ENCODE measurements at places on chromosomes 3 and 15.

DNA sequence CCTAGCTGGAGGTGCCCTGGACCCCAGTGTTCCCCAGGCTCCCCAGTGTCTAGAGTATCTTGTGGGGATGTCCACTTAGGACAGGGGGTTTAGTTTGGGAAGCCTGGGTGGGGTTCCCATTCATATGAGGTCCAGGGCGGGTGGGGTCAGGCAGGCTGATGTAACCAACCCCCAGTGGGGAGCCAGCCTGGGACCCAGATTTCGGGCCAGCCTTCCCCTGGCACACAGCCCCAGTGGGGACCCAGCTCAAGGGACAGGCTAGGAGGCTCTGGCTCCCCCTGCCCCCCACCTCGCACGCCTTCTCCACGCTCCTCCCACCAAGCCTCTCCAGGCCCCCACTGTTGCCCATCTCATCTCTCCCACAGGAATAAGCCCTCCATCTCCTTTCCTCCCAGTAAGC is 323.5 kb downstream of the UACA start:
- DNase-seq = no peak

DNA sequence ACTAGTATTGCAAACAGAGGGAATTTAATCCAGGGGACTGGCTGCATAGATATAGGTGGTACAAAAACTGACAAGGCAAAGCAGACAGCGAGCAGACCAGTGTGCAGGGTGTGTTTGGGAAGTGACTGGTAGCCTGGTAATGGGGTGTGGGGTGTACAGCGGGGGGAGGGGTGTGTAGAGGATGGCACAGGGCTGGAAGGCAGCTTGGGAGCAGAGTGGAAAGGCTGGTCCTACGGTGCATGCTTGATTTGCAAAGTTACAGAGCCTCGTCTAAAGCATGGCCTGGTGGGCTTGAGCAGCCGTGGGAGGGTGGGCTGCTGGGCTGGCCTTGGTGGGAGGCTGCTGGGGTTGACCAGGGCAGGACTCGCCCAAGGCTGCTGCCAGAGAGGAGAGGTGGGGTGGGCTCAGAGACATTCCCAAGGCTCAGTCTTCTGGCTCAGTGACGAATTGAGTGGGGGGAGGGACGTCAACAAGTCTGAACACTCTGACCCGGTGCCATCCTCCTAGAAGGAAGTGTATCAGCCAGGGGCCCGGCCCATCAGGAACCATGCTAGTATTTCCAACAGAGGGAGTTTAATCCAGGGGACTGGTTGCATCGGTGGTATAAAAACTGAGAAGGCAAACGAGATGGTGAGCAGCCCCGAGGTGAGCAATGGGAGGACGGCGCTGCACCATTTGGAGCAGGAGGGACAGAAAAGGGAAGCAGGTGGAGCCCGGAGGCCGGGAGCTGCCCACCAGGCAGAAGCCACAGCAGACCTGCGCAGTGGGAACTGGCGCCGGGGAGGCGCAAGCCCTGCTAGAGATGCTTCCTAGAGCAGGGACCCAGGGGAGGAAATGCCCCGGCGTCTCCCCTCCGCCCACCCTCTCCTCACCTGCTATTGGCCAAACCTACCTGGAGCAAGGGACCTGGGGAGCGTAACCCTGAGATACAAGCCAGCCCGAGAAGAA is 29.2 kb downstream of the CPN2 start:
- no peak for DNase-seq

DNA sequence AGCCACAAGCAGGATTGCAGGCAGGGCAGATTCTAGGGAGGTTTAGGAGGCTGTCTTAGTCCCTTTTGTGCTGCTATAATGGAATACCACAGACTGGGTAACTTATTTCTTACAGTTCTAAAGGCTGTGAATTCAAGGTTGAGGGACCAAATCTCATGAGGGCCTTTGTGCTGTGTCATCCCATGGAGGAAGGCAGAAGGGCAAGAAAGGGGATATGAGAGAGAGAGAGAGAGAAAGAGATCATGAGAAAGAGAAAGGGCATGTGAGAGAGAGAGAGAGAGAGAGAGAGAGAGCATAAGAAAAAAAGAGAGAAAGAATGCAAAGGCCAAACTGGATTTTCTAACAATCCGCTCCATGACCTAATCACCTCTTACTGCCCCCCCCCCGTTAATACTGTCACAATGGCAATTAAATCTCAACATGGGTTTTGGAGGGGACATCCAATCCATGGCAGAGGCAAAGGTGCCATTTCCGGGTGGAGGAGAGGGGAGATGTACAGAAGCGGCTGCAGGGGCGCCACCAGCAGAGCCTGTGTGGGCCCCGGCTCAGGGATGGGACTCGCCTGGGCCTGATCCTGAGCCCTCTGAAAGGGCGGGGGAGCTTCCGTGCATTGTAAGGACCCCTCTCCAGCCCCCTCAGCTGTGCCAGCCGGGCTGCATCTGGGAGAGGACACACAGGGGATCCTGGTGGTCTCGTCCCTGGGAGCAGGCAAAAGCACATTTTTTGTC is 20.5 kb downstream of the MRPS11 start:
- DNase-seq = no peak

DNA sequence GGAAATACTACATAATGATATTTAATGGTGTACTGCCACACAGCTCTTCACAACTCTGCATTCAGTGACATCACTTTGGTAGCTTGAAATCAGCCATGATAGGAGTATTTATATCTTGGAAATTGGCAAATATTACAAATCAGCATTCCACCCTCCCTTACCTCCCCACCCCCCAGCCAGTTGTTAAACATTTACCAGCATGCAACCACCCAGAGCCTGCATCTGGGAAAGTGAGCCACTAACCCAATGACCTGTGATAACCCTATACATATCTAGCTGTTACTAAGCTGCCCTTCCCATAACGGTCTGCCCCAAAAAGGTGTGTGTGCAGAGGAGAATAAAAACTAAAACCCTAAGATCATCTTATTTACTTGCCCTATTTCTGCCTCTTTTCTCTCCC is 44.6 kb upstream of the SATB1 start:
- no peak for DNase-seq

GRCh38 chr15:64581408-64581761 is 121.0 kb downstream of the ZNF609 start:
- DNase-seq = no peak

- no peak for DNase-seq
These were observed 2.5 kb upstream of the HACD2 start for GRCh38 chr3:123587401-123587800.

GRCh38 chr3:57281715-57282114 is 10.8 kb downstream of the ASB14 start:
- peak; percentile 25 for DNase-seq

DNA sequence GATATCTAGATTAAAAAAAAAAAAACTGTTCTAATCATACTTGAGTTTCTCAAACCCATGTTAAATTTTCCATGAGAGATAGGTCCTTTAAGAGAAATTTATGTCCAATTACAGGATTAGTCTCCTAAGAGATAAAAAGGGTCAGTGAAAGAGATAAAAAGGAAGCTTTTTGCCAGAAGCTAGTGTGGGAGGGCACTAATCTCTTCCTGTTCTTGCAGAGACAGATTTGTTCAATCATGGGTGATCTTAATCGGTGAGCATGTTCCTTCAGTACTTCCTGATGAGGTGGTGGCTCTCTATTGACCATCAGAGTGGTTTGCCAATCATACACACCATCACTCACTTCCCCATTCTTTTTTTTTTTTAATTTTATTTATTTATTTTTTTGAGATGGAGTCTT is 16.9 kb upstream of the LPP start:
- no peak for DNase-seq

- DNase-seq = no peak
These were observed 1250.1 kb downstream of the ZPLD1 start for GRCh38 chr3:103684904-103685303.

DNA sequence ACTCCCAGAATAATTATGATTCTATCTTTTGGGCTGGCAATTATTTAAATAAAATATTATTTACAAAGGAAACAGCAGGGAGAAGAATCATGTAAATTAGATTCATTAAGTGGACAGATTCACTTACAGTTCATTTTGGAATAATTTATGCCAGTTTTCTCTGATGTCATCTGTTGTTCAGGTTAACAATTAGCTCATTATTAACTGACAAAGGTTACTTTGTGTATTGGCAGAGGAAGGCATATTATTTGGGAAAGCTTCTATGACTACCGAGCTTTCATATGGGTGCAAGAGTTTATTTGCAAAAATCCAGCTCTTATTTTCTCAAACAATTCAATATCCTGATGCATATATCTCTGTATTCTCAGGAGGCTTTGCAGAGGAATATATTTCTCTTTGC is 224.4 kb downstream of the CHST2 start:
- no peak for DNase-seq

DNA sequence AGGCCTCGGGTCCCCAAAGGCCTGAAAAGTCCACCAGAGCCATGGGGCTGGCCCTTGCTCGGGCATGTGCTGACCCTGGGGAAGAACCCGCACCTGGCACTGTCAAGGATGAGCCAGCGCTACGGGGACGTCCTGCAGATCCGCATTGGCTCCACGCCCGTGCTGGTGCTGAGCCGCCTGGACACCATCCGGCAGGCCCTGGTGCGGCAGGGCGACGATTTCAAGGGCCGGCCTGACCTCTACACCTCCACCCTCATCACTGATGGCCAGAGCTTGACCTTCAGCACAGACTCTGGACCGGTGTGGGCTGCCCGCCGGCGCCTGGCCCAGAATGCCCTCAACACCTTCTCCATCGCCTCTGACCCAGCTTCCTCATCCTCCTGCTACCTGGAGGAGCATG is 1.2 kb downstream of the CYP1A2 start:
- DNase-seq = no peak

- DNase-seq = no peak
These were observed 1.8 kb upstream of the GSK3B start for GRCh38 chr3:120095979-120096426.

DNA sequence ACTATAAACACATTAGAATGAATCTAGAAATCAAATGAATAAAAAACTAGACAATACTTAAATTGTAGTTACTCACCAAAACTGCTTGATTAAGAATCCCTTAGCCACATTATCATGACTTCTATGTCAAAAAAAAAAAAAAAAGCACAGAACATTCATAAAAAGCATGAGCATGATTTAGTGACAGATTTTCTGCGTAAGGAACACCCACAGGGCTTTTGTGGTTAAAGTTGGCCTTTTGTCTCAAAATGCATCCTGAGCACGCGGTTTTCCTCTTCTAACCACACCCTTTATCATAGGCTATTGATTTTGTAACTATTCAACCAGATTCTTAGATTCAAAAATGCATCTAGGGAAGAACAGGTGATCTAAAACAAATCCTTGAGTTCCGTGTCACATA is 334.0 kb upstream of the NR2F2 start:
- peak; percentile 24 for DNase-seq

DNA sequence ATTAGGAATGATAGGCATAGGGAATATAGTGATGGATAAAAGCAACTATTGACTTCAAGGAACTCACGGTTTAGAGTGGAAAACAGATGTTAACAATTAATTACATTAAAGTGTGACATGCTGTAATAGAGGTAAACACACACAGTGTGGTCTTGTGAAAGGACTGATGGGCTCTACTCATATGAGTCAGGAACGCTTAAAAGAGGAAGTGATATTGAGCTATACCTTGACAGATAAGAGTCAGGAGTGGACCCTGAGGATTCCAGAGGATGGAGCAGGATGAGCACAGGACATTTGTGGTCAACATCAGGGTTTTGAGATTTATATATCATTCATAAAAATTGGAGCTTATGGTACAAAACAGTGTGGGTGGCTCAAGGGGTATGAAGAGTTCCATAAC is 11.0 kb downstream of the EXOG start:
- no peak for DNase-seq

GRCh38 chr15:70341566-70341965 is 243.8 kb upstream of the TLE3 start:
- DNase-seq = no peak

- no peak for DNase-seq
These were observed 7.1 kb downstream of the CPLX3 start for GRCh38 chr15:74833376-74834107.

DNA sequence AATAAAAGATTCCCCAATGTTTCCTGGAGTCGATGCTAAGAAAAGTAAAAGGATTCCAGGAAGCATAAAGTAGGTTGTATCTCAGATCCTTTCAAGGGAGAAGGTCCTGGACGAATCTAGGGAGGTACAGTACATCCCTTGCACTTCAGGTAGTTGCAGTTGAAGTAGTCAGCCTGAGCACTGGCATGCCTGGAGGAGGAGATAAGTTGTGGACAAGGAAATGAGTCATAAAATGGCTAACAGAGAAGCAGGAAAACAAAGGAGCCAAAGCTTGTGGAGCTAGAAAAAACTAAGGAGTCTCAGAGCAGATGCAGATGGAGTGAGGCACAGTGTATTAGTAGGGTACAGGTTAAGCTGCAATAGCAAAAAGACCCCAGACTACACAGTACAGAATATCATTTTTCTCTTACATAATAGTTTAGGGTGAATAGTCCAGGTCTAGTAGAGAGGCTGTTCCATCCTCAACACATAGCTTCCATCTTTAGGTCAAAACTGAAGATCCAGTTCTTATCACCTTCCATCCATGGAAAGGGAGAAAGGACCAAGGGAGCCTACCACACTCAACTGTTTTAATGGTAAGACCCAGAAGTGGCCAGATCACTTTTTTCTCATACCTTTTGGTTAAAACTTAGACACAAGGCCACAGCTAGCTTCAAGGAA is 41.3 kb downstream of the COL6A5 start:
- DNase-seq = peak; percentile 30

DNA sequence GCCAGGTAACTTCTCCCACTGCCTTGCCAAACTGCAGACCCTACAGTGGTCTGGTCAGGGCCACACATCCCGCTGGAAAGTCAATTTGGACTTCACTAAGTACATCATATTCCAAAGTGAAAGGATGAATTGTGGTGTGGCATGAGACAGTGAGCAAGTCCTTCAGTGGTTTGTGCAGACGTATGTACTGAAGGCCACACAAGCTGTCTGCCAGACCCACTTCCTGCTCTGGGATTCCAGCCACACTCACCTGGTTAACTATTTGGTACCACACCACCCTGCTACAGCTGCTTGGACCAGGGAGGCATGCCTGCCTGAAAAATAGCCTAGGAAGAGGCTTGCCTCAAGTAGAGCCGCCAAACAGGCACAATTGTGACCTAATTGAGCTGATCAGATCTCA is 94.1 kb upstream of the STRIT1 start:
- DNase-seq = peak; percentile 42

DNA sequence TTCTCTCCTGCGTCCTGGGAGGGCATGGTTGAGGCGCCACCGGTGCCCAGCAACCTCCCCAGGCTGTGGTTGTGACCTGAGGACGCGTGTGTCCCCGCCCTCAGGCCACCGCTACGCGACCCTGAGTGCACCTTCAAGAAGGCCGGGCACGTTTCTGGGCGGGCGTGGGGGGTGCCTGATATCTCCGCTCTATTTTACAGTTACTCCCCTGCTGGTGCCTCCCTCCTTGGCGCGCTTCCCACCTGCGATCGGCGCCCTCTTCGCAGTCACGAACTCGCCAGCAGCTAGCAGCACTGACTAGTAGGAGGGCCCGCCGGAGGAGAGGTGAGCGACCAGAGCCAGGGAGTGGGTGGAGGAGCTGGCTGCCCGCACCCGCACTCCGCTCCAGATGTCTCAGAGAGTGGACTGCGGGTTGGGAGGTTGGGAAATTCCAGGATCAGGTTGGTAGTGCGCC is 43.2 kb upstream of the POLG start:
- DNase-seq = no peak

All from fibroblast of skin of abdomen (primary cell).